A549 treated with CpdA at 1 μM for 4 hours (cell line): ENCODE measurements at places on chromosomes 7 and 10. TPM values are rescaled to one million over a fixed set of nuclear protein-coding genes. Genes with fewer than 3 reads are reported as not detected.

PCLO gene
- 0.70 to 2.1 TPM (median 1.1 TPM) in 5 replicates for total RNA-seq

UCN3 gene
- total RNA-seq = not detected in 5 replicates

EMX2 gene
- 0.05 TPM in 1 of 5 replicates, not detected in the others for total RNA-seq

EXOC4 gene
- 18.0 to 21.8 TPM (median 20.7 TPM) in 5 replicates for total RNA-seq

HILPDA gene
- total RNA-seq = 19.0 to 21.7 TPM (median 20.2 TPM) in 5 replicates

FXYD4 gene
- not detected in 5 replicates for total RNA-seq

SDK1 gene
- total RNA-seq = 0.34 to 0.86 TPM (median 0.59 TPM) in 5 replicates

PRSS37 gene
- not detected in 5 replicates for total RNA-seq

CTAGE4 gene
- not detected in 5 replicates for total RNA-seq

ORC5 gene
- 23.9 to 31.6 TPM (median 28.8 TPM) in 5 replicates for total RNA-seq

CLCN1 gene
- total RNA-seq = 0.05 TPM in 1 of 5 replicates, not detected in the others

RELN gene
- 0.03 to 0.06 TPM in 2 of 5 replicates, not detected in the others for total RNA-seq

UNCX gene
- total RNA-seq = 0.05 to 0.08 TPM (median 0.06 TPM) in 3 of 5 replicates, not detected in the others

GPR22 gene
- total RNA-seq = not detected in 5 replicates

AGAP5 gene
- total RNA-seq = 2.3 to 3.5 TPM (median 2.5 TPM) in 5 replicates

EPHA1 gene
- not detected in 5 replicates for total RNA-seq

CXCL12 gene
- total RNA-seq = 0.11 to 0.23 TPM (median 0.16 TPM) in 5 replicates

FAM171A1 gene
- 26.1 to 29.6 TPM (median 26.2 TPM) in 5 replicates for total RNA-seq

CCDC126 gene
- total RNA-seq = 3.0 to 3.7 TPM (median 3.2 TPM) in 5 replicates

BZW2 gene
- total RNA-seq = 93.8 to 102 TPM (median 97.3 TPM) in 5 replicates

GPR26 gene
- total RNA-seq = not detected in 5 replicates

XRCC2 gene
- total RNA-seq = 3.9 to 8.3 TPM (median 5.3 TPM) in 5 replicates

TRPV6 gene
- not detected in 5 replicates for total RNA-seq

ANXA8L1 gene
- 80.3 to 122 TPM (median 96.8 TPM) in 5 replicates for total RNA-seq

WEE2 gene
- total RNA-seq = 0.03 TPM in 1 of 5 replicates, not detected in the others

MLXIPL gene
- total RNA-seq = 0.78 to 1.7 TPM (median 1.4 TPM) in 5 replicates

CEP55 gene
- total RNA-seq = 60.7 to 75.5 TPM (median 65.1 TPM) in 5 replicates

CCL26 gene
- total RNA-seq = 7.6 to 14.5 TPM (median 8.5 TPM) in 5 replicates

MMD2 gene
- not detected in 5 replicates for total RNA-seq

CTAGE8 gene
- 0.03 to 0.08 TPM in 2 of 5 replicates, not detected in the others for total RNA-seq

OR9A4 gene
- not detected in 5 replicates for total RNA-seq

ELAPOR2 gene
- total RNA-seq = 0.06 to 0.35 TPM in 2 of 5 replicates, not detected in the others

CAV1 gene
- total RNA-seq = 400 to 482 TPM (median 451 TPM) in 5 replicates

TMEM270 gene
- total RNA-seq = 0.17 to 0.23 TPM (median 0.20 TPM) in 3 of 5 replicates, not detected in the others

CLEC5A gene
- not detected in 5 replicates for total RNA-seq

CPA1 gene
- total RNA-seq = not detected in 5 replicates

TRUB1 gene
- total RNA-seq = 13.5 to 16.3 TPM (median 14.4 TPM) in 5 replicates

TMEM184A gene
- 8.7 to 14.5 TPM (median 14.0 TPM) in 5 replicates for total RNA-seq

TRIP6 gene
- total RNA-seq = 38.1 to 61.9 TPM (median 55.4 TPM) in 5 replicates

AFAP1L2 gene
- total RNA-seq = 20.9 to 28.2 TPM (median 27.3 TPM) in 5 replicates

TRAPPC14 gene
- 11.9 to 15.5 TPM (median 13.2 TPM) in 5 replicates for total RNA-seq

OR2A12 gene
- total RNA-seq = not detected in 5 replicates

LOXL4 gene
- 1.2 to 1.5 TPM (median 1.3 TPM) in 5 replicates for total RNA-seq
